ENCODE measurements at places on chromosomes 16 and 17. TPM values are rescaled to one million over a fixed set of nuclear protein-coding genes. Genes with fewer than 3 reads are reported as not detected.

KRTAP4-9 gene
- total RNA-seq, result not detected

ARL5C gene
- total RNA-seq, result not detected

NPIPB2 gene
- 1.0 TPM for total RNA-seq

RANGRF gene
- total RNA-seq, result 13.4 TPM

CACNG1 gene
- not detected for total RNA-seq

MFAP4 gene
- total RNA-seq, result not detected

CA5A gene
- not detected for total RNA-seq

NRN1L gene
- 0.51 TPM for total RNA-seq

Measured in dermis blood vessel endothelial cell (primary cell).